ENCODE measurements at places on chromosomes 2 and 18. TPM values are rescaled to one million over a fixed set of nuclear protein-coding genes. Genes with fewer than 3 reads are reported as not detected.

DNA sequence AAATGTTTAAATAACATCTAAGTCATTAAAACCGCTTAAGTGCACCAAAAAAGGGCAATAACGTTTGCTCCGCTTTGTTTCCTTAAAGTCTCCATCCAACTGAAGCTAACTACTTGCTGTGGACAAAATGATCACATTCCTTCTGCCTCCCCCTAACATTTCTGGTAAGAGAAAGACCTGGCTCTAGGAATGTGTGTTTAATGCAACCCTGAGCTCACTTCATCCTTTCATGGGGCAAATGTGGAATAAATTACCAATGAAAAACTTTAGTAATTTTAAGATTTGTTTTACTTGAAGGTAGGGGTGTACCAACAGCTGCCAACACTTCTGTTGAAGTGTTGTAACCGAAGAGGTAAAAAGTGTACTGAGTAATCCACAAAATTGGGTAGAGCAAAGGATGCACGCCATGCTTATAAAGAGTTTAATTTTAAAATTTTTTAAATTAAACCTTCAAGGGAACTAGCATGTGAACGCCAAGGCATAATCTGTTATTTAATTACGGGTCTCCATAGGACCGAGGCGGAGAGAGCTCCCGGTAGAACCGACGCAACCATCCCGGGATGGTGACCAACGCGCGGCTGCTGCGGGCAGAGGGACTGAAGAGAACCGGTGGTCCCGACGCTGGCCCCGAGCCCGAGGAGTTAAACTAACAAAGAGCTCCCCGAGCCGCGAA is 1.1 kb downstream of the HNRNPLL start:
- no peak for DNase-seq

DNA sequence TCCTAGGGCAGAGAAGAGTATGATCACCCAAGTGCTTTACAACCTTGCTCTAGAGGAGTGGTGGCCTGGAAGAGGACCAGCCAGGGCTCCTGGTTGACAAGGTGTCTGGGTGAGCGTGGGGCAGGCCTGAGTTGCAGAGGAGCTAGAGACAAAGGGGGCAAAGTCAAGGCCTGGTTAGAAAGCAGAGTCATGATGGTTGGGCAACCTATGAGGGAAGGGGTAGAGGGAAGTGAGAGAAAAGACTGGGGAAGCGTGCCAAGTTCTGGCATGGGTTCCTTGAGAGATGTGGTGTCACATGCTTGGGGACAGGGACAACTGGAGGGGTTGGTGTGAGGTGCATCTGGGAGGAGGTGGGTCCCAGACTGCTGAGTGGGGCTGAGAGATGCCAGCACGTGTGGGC is 13.5 kb downstream of the ZFP36L2 start:
- DNase-seq: no peak

GRCh38 chr2:238039985-238040384 is 20.8 kb upstream of the SCLY start:
- no peak for DNase-seq

GRCh38 chr2:159515441-159515840 is 100.9 kb downstream of the BAZ2B start:
- no peak for DNase-seq

GRCh38 chr2:66578054-66578686 is 143.2 kb downstream of the MEIS1 start:
- no peak for DNase-seq

DNA sequence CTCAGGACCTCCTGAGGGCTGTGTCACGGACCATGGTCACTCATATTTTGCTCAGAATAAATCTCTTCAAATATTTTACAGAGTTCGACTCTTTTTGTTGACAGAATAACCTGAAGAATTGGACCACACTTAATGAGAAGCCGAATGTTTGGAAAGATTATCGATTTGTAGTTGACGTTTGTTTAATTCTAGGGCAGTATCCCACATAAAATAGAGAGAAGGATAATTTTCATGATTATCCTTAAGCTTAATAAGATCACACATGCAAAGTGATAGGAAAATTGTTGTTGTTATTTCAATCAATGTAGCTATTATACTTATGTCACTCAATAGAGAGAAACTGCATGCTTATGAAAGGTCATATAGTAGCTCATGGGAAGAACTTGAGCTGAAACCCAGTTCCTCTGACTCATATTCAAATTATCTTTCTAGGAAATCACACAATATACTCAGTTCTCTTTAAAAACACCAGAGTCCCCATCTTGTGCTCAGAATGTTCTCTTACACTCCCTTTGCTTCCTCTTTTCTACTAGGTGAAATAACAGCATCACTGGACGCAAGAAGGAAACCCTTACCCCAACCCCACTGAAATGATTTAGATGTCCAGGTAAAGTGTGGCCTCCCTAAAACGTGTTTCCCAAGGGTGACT is 982.1 kb downstream of the TSN start:
- DNase-seq: no peak

- no peak for DNase-seq
Measured at GRCh38 chr2:191864628-191865374, 17.9 kb upstream of the CAVIN2 start.

GRCh38 chr2:56985609-56986008 is 801.8 kb downstream of the CCDC85A start:
- DNase-seq: no peak

DNA sequence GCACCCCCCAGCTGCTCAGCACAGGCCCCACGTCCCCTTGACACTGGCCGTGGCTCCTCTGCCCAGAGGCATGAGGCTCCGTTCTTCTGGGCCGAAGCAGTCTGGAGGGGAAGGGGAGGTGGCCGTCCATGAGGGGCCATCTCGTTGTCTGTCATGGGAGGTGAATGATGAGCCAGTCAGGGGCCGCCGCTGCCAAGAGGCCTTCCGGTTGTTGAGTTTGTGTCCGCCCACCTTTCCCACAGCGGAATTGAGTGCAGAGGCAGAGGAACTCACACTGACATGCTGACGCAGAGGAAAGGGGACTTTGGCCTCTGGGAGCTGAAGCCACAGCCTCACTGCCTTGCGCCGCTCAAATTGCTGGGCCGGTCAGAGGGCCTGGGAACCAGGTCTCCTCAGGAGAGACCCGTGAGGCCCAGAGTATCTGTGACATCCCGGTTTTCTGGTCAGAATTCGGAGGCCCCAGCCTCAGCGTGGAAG is 268.4 kb downstream of the ATAD2B start:
- DNase-seq: no peak

GRCh38 chr2:237996021-237996593 is 29.3 kb downstream of the UBE2F start:
- no peak for DNase-seq

- no peak for DNase-seq
Measured at GRCh38 chr2:189933911-189934399, 128.6 kb downstream of the MSTN start.

GRCh38 chr18:63207835-63208234 is 111.7 kb downstream of the BCL2 start:
- no peak for DNase-seq

- no peak for DNase-seq
Measured at GRCh38 chr18:49123431-49123830, 172.7 kb upstream of the SMAD7 start.

GRCh38 chr18:21739604-21740537 is 721 bp upstream of the MIB1 start:
- no peak for DNase-seq

DNA sequence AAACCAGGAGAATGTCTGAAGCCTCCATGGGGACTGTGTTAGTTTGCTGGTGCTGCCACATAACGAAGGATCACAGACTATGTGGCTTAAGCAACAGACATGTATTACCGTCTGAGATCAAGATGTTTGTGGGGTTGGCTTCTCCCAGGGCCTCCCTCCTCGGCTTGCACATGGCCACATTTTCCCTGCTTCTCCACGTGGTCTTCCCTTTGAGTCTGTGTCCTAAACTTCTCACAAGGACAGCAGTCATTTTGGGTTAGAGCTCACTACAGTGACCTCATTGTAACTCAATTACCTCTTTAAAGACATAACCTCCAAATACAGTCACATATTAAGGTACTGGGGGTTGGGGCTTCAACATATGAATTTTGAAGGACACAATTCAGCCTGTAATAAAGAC is 44.6 kb upstream of the LPIN2 start:
- no peak for DNase-seq

DNA sequence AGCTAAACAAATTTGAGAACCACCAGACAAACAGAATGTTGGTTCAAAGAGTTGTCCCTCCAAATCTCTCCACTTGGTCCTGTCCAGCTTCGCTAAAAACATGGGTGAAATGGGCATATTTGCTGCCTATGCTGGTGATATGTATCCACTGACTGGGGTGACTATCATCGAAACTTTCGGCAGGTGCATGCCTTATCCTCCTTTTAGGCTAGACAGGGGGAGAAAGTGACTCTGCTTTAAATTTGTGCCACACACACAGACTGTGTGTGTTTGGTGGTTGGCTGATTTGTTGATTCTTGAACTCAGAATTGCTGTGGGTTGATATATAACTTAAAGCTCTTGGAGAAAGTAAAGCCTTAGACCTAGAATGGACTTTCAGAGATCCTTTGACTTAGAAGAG is 324.1 kb upstream of the NT5C1B start:
- no peak for DNase-seq

DNA sequence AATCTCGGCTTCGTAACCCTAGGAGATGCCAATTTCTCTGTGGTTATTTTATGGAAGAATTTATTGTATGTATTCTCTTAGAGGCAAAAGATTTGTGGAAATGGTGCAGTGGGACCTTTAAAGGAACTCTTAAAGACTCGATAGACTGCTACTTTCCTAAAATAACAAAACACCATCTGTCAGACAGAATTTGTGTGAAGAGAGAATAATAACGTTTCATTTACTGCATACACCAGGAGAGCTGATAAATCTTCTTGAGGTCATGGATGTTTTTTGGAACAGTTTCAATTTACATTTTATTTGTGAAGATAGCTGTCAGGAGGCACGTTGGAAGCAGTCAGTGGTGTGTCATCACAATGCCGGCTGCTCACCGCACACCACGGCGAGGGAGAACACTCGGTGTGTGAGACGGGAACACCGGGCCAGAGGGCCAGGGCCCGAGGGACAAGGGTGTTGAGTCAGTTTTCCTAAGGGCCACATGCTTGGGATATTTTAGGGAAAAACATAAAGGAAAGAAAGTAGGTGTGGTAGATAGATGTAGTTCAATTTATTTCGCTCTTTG is 1681.0 kb upstream of the DDX18 start:
- no peak for DNase-seq

GRCh38 chr18:75262511-75262910 is 51.9 kb downstream of the TSHZ1 start:
- DNase-seq: no peak

GRCh38 chr2:137255990-137256389 is 490.6 kb downstream of the THSD7B start:
- DNase-seq: no peak

DNA sequence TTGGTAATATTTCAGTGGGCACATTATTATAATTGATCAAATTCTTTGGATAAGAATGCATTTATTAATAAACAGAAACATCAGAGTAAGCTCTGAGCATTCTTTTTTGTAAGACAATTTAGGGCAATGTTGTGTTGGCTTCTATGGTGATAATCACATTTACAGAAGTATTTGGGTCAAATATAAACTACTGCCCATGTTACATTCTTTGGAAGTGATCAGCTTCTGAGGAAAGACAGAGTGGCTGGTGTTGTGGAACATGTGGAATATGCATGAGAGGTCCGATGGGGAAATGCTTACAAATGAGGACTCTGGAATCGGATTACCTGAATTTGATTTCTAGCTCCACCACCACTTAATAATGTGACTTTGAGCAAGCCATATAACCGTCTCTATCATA is 19.4 kb downstream of the SERPINB13 start:
- no peak for DNase-seq

GRCh38 chr2:163171786-163172530 is 333.4 kb upstream of the KCNH7 start:
- no peak for DNase-seq

DNA sequence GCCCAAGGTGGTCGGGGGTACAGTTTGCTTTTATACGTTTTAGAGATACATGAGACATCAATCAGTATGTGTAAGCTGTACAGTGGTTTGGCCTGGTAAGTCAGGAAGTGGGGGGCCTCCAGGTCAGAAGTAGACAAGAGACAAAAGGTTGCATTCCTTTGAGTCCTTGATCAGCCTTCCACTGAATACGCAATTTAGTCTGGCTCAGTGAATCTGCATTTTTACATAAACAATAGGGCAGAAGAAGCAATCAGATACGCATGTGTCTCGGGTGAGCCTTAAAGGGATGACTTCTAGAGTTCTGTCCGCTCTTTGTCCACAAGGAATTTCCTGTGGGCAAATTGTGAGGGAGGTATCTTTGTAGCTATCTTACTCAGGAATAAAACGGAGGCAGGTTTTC is 87.2 kb downstream of the SOWAHC start:
- DNase-seq: no peak

GRCh38 chr2:230916218-230916617 is 8.8 kb downstream of the GPR55 start:
- no peak for DNase-seq

GRCh38 chr2:25726522-25726921 is 53.1 kb upstream of the DTNB start:
- no peak for DNase-seq

GRCh38 chr2:45178854-45179253 is 169.6 kb upstream of the SIX2 start:
- DNase-seq: no peak

DNA sequence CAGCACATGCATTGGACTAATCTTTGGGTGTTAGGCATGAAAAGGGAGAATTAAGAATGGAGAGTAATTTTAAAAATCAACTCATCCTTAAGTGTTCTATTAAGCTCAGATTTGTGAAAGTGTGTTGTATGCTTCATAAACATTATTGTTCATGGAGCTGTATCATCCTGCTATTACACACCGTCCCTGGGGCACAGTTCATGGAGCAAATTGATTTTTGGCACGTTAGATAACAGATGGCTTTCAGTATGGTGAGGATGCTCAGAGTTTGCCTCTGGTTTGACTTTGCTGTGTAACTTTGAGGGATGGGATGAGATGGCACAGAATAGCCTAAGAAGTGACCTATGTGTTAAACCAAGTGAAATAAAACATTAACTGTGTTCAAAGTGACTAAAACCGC is 97.1 kb downstream of the MGAT5 start:
- DNase-seq: no peak

GRCh38 chr2:39479053-39479670 is 42.1 kb upstream of the MAP4K3 start:
- DNase-seq: no peak

- no peak for DNase-seq
Measured at GRCh38 chr18:42583283-42583731, 532.2 kb downstream of the RIT2 start.

DNA sequence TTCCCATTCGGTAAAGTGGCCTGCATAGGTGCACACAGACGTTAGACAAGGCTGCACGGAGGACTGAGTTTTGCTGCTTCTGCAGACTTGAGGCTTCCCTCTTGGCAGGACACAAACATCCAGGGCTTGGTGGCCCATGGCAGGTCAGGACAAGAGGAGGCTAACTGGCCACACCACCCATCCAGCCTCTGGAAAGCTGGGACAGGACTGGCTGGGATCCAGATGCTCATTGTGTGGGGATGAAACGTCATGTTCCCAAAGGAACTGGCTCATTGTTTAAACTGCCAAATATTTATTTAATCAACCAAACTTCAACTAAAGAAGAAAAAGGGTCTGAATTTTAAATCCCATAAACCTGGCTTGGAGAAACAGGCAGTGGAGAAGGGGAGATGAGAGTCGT is 239.1 kb upstream of the EPAS1 start:
- DNase-seq: no peak

The TUBA3E gene
- total RNA-seq: not detected

The RAX gene
- not detected for total RNA-seq

The NAT8 gene
- total RNA-seq: not detected

The CCBE1 gene
- total RNA-seq: 5.4 TPM

The FEV gene
- not detected for total RNA-seq

The GAD1 gene
- not detected for total RNA-seq

The MBD1 gene
- total RNA-seq: 63.6 TPM

The TXNDC2 gene
- 0.44 TPM for total RNA-seq

The TRABD2A gene
- total RNA-seq: 7.3 TPM
